ENCODE measurements at places on chromosomes 2 and 18. TPM values are rescaled to one million over a fixed set of nuclear protein-coding genes. Genes with fewer than 3 reads are reported as not detected.

PRKAG3 gene
- not detected for total RNA-seq

CHRNG gene
- total RNA-seq = not detected

CNRIP1 gene
- not detected for total RNA-seq

- no peak for DNase-seq
- peaks cover 53% of the 10 kb centered on the region for H3K36me3 ChIP-seq
- H3K4me3 ChIP-seq = peak overlapping the region; percentile 54
- H3K27ac ChIP-seq = peak overlapping the region; percentile 92
- no peaks in the 10 kb centered on the region for H3K27me3 ChIP-seq
Measured at GRCh38 chr2:190678444-190679162, 29.7 kb downstream of the NAB1 start.

DNA sequence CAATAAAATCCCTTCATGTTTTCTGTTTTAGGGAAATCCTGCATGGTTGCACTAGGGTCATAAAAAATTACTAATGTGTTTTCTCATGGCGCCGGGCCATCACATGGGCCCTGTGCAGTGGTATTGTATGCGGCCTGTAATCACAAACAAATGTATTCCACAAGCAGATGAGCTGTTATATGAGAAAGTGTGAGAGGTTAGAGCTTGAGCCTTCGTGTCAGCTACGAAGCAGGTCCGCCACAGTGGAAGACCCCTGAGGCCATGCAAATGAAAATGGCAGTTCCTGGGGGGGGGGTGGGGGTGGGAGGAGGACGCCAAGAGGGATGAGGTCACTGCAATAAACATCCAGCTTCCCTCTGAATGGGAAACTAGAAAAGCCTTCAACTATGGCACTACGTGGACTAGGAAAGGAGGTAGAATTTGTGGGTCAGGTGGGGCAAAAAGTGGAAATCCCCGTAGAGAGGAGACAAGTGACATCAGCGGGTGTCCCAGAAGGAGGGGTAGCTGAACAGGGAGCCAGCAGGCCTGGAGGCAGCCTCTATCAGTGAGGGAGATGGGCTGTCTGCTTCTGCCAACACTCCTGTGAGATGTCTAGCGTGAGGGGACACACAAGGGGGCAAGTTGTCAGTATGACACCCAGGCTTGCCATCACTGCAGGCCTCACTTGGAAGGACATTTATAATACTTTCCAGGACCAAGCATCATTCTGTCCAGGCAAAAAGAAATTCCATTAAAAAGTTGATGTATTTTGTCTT, 130.3 kb upstream of the CTAGE1 start:
- no peak overlapping the region for H3K27ac ChIP-seq
- no peaks in the 10 kb centered on the region for H3K4me1 ChIP-seq
- H3K36me3 ChIP-seq = no peaks in the 10 kb centered on the region
- H3K27me3 ChIP-seq = no peaks in the 10 kb centered on the region
- H3K4me3 ChIP-seq = no peak overlapping the region
- no peak for DNase-seq

- H3K36me3 ChIP-seq = peaks cover 52% of the 10 kb centered on the region
- H3K4me3 ChIP-seq = no peak overlapping the region
Measured at GRCh38 chr2:74099835-74100234, 47.9 kb downstream of the BOLA3 start.

- H3K36me3 ChIP-seq = no peaks in the 10 kb centered on the region
- H3K4me1 ChIP-seq = peaks cover 51% of the 10 kb centered on the region
- H3K27ac ChIP-seq = peak overlapping the region; percentile 92
- peaks cover 3% of the 10 kb centered on the region for H3K27me3 ChIP-seq
- DNase-seq = no peak
Measured at GRCh38 chr2:237672731-237673129, 45.3 kb downstream of the LRRFIP1 start.

RIT2 gene
- not detected for total RNA-seq

NGEF gene
- total RNA-seq = 2.5 TPM

GRCh38 chr2:117128461-117128860, 686.0 kb upstream of the DDX18 start:
- H3K36me3 ChIP-seq = no peaks in the 10 kb centered on the region
- no peak for DNase-seq

MEP1B gene
- not detected for total RNA-seq

GRCh38 chr2:54706622-54707021, 16.8 kb upstream of the EML6 start:
- H3K4me1 ChIP-seq = peaks cover 15% of the 10 kb centered on the region
- no peak overlapping the region for H3K4me3 ChIP-seq
- H3K27me3 ChIP-seq = peaks cover 49% of the 10 kb centered on the region
- DNase-seq = no peak

DNA sequence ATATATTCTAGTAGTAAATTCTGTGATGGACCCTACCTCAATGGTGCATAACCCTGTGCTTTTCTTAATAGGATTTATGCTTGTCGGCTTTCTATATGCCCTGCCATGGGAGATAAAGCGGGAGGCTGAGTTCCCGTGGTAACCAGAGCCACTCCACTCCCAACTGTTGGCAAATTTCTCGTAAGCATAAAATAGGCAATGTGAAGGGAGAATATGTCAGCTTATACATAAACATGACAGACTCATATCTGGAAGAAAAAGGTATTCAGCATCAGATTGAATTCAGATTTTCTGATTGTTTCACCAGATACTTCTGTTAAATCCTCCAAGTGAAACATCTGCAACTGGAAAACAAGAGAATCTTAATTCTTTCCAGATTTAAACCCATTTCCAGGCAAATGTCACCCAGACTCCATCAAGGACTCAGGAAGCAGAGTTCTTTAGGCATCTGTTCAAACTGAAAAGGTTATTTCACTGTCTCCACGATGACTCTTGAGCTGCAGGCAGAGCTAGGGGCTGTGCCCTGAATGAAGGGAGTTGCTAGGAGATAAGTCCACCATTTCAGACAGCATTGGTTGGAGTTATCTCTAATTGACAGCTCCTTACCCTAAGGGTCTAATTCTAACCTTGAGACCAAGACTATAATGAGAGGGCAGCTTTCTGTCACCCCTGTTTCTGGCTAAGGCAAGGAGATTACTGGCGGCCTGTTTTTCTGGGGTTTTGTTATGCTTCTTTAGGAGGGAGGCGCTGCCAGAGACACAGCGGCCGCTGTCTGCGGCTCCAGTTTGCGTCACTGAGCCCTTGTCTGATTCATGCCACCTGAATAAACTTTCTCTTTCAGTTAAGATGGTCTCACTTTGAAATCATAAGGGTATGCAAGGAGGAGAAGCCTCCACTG, 381.3 kb downstream of the SOX11 start:
- no peaks in the 10 kb centered on the region for H3K4me1 ChIP-seq
- H3K27me3 ChIP-seq = no peaks in the 10 kb centered on the region
- no peak for DNase-seq

- peak overlapping the region; percentile 95 for H3K27ac ChIP-seq
- no peak for DNase-seq
- peak overlapping the region; percentile 96 for H3K4me3 ChIP-seq
Measured at GRCh38 chr2:96326564-96326963, 1.4 kb downstream of the ITPRIPL1 start.

DNA sequence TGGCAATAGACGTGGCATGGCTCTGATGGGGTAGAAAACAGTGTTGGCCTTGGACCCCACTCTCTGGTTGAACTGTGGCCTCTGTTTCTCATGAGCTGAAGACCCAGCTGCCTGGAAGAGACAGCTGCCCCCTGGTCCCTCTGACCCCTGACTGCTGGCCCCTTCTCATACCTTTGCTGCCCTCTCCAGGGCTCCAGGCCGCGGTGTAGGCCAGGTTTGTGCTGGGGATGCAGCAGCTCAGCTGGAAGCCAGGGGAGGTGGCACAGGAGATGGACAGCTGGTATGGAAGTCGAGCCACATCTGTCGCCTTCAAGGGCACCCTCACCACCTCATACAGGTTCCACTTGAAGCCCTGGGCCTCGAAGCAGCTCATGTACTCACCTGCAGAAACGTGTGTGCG, 31.7 kb upstream of the SELENOI start:
- no peak overlapping the region for H3K27ac ChIP-seq
- DNase-seq = no peak
- H3K4me3 ChIP-seq = no peak overlapping the region
- no peaks in the 10 kb centered on the region for H3K4me1 ChIP-seq
- H3K27me3 ChIP-seq = no peaks in the 10 kb centered on the region

FSHR gene
- not detected for total RNA-seq
